T-helper 2 cell (primary cell): ENCODE measurements at places on chromosomes 3 and 15.

DNA sequence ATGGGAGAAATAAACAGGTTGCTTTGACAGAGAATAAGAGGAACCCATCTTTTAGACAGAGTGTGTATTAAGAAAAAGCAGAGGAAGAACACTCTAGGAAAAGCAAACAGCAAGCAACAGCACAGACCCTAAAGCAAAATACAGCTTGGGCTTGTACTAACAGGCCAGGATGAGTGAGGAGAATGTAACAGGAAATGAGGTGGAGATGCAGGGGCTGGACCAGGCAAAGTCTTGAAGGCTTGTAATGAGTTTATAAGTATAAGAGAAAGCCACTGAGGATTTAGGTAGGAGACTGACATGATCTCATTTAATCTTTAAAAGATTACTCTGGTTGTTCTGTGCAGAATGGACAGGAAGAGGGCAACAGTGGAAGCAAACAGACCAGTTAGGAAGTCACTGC, 4.9 kb downstream of the UBR1 start:
- DNase-seq, result no peak

GRCh38 chr3:12222775-12223485, 64.2 kb upstream of the TIMP4 start:
- no peak for DNase-seq

- DNase-seq, result no peak
Observed at GRCh38 chr3:183579967-183580900, 24.7 kb upstream of the KLHL6 start.

- no peak for DNase-seq
Observed at GRCh38 chr3:169886671-169887070, 16.9 kb upstream of the LRRC31 start.

GRCh38 chr3:43996379-43997301, 245.0 kb upstream of the TOPAZ1 start:
- DNase-seq, result no peak

- DNase-seq, result no peak
Observed at GRCh38 chr15:101807345-101807945, 4.1 kb downstream of the OR4F6 start.

GRCh38 chr15:98350276-98350675, 298.1 kb upstream of the IGF1R start:
- no peak for DNase-seq
